ENCODE measurements at places on chromosomes 12 and 14.

GRCh38 chr14:21780429-21781084 lies 106.9 kb upstream of the OR4E1 start:
- DNase-seq: no peak

DNA sequence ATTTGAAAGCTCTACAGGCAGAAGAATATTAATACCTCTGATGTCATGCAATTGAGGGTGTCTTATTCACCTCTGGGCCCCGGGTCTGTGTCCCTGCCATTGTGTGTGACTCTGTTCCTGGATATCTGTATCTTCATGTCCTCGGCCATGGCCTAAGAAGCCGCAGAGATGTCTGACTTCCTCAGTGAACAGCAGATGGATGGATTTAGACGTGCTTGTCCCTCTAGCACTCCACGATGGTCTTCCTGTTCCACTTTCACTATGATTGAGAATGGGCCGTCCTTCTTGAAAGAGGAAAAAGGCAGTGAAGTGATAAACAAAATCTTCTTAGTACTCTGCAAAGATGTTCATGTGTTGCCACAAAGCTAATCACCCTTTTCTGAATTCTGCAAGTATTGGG lies 217.4 kb downstream of the SLC41A2 start:
- DNase-seq: no peak

- no peak for DNase-seq
These were observed 2.4 kb downstream of the EAPP start for GRCh38 chr14:34536951-34537676.

- no peak for DNase-seq
These were observed 51.3 kb upstream of the RERGL start for GRCh38 chr12:18141048-18141982.

GRCh38 chr12:981176-981828 lies 9.7 kb upstream of the ERC1 start:
- no peak for DNase-seq

GRCh38 chr14:70064136-70064865 lies 124.5 kb downstream of the SLC8A3 start:
- no peak for DNase-seq

GRCh38 chr14:74531467-74531866 lies 37.9 kb downstream of the ISCA2 start:
- no peak for DNase-seq

GRCh38 chr12:26566675-26567074 lies 266.3 kb downstream of the ITPR2 start:
- no peak for DNase-seq

- no peak for DNase-seq
These were observed 6.2 kb downstream of the IRF2BPL start for GRCh38 chr14:77022236-77022852.

DNA sequence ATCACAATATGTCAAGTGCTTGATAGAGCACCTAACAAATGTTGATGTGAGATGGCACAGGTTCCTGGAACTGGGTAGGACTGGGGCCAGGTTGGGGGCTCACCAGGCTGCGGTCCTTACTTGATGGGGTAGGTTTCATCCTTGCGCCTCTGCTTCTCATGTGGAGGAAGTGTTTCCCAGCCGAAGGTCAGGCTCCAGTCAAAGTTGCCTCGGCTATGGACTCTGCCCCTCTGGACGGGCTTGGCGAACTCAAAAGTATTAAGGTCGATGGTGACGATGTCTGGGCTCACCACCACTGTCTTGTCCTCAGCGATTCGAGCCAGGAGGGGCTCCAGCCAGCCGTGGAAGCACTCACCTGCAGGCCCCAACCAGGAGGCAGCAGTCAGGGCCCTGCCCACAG lies 17.5 kb upstream of the CELA1 start:
- DNase-seq: no peak

- no peak for DNase-seq
These were observed 77.0 kb downstream of the MSRB3 start for GRCh38 chr12:65355461-65355860.

DNA sequence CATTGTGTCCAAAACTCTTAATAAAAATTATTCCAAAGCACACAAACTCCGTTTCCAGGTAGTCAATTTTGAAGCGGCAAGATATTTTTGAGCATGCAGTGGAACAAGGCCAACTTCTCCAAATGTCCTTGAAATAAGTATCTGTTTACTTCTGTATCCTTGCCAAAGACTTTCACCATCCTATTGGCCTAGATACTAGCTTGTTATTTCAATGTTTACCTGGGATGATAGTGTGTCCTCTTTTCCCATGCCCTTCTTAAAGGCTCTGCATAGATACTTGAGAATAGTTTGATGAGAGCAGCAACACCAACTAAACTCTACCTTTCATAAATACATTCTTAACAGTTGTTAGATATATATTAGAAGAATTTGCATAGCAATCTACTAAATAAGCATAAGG lies 160.9 kb downstream of the KCNC2 start:
- no peak for DNase-seq

GRCh38 chr14:58488550-58488949 lies 61.0 kb downstream of the KIAA0586 start:
- no peak for DNase-seq

- no peak for DNase-seq
These were observed 74.9 kb upstream of the GRIP1 start for GRCh38 chr12:66753810-66754209.

DNA sequence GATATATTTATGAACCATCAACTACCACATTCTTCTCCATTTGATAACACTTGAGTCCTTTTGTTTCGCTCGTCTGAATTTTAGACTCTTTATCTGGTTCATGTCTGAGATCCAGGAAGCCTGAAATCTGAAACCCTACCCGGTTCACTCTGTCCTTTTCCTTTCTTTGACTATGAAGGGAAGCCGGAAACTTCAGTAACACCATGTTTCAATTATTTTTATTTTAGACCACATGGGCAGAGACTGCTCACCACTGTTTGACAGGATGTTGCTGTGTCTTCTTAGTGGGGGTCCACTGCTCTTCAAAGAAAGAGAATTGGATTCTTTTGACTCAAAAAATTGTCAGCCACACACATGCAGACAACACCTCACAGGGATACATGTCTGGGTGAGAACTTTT lies 331.9 kb upstream of the FLRT2 start:
- DNase-seq: no peak

DNA sequence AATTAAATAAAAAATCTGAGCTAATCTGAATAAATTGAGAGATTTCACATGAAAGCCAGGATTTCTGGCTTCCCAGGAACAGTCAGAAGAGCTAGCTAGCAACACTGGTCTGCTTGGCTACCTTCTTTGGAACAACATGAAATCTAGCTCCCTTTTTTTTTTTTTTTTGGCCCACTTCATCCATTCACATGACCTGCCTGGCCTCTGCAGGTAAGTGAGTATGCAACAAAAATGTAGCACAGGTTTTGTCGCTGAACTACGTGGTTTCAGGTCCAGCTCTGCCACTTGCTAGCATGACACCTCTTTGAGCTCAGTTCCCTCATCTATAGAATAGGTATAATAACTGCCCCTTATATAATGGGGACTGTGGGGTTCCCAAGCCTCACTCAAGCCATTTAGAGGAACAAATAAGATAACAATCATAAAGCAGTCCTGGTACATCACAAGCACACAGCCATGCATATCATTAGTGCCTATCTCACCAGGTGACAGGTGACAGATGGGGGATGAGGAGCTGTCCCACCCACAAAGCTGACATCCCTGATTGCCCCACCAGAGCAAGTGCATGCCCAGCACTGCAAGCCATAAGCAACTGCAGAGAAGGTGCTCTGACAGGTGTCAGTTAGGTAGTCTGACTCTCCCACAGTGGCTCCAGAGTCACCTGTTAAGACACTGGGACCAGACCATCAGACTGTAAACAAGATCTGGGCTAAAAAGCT lies 25.6 kb downstream of the PXN start:
- DNase-seq: no peak

DNA sequence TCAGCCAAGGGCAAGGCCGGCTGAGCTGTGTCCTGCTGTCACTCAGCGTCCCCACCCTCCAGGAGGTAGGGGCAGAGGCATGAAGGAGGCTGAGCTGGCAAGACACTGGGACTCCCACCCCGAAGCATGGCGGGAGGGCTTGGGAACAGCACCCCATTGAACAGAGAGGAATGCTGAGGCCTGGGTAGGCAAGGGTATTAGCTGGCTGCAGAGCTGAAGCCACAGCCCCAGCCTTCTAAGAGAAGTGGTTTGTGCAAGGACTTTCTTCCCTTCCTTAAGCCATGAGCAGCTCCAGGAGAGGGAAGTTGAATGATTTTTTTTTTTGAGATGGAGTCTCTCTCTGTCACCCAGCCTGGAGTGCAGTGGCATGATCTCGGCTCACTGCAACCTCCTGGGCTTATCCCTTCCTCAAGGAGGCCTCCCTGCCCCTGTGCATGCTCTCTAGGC lies 6.6 kb upstream of the CFAP73 start:
- DNase-seq: no peak

DNA sequence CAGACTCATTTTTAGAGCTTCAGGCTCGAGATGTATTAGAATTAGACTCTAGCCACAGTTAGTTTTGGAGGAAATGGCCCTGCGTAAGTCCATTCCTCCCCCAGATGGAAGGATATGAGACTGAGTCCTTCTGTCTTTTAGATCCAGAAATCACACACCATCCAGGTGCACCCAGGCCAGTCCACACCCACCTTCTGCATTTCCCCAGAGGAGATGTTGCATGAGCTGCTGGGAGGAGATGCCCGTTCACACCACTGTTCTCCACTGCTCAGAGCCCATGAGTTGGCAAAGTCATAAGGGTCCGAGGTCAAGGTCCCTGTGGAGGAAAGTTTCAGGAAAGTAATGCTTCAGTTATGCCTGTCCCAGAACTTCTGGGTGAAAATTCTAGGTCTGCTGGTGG lies 29.2 kb downstream of the VWF start:
- no peak for DNase-seq

- DNase-seq: no peak
These were observed 1.7 kb downstream of the FGFR1OP2 start for GRCh38 chr12:26939953-26940352.

- peak; percentile 15 for DNase-seq
These were observed 30.0 kb downstream of the SLC38A2 start for GRCh38 chr12:46342562-46343033.

- DNase-seq: no peak
These were observed 52.9 kb downstream of the SVOP start for GRCh38 chr12:108967869-108968540.

GRCh38 chr12:94329366-94329765 lies 130.3 kb downstream of the CEP83 start:
- no peak for DNase-seq

DNA sequence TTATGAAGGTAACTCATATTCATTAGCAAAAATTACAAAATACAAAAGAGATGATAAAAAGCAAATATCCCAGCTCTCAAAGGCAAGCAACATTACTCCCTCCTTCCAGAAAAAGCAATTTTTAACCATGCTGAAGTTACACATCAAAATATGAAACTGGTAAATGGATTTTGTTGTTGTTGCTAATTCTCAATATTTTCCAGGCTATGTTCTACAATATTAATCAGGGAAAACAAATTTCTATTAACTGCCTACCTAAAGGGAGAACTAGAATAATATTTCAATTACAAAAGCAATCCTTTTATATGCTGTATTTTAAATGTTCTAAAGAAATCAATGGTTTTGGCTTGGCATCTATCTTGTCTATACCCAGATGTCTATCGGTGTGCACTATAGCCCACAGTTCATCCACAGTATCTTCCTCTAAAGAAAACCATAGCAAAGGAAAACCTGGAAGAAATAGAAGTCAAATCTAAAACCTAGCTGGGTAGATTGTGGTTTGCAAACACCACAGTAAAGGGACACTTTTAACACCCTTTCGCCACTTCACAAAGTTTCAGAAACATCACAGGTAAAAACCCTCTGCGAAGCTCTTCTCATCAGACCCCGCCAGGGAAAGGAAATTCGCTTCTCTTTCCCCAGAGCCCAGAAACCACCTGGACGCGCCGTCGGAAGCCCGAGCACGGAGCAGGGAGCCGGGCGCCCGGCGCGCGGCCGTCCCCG lies 32.0 kb downstream of the TC2N start:
- DNase-seq: peak; percentile 13

GRCh38 chr14:30330445-30330844 lies 228.5 kb upstream of the G2E3 start:
- DNase-seq: no peak

GRCh38 chr12:24754690-24755638 lies 193.9 kb downstream of the BCAT1 start:
- DNase-seq: no peak

DNA sequence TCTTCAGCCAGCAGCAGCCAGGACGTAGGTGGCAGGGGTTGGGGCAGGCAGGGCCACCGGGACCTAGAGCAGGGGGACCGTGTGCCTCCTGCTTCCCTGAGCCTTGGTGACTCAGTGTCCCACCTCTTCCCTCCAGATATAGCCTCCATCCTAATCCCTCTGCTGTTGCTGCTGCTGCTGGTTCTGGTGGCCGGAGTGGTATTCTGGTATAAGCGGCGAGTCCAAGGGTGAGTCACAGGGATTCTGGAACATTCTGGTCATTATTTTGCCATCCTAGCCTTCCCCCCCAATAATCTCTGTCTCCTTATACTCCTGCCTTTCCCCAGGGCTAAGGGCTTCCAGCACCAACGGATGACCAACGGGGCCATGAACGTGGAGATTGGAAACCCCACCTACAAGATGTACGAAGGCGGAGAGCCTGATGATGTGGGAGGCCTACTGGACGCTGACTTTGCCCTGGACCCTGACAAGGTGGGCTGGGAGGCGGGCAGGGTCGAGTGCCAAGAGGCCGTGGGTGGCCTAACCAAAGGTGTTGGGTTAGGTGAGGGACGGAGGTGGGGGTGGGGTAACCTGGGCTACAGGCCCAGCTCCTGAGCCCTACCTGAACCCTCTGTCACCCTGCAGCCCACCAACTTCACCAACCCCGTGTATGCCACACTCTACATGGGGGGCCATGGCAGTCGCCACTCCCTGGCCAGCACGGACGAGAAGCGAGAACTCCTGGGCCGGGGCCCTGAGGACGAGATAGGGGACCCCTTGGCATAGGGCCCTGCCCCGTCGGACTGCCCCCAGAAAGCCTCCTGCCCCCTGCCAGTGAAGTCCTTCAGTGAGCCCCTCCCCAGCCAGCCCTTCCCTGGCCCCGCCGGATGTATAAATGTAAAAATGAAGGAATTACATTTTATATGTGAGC lies 4.5 kb upstream of the NXPH4 start:
- no peak for DNase-seq

DNA sequence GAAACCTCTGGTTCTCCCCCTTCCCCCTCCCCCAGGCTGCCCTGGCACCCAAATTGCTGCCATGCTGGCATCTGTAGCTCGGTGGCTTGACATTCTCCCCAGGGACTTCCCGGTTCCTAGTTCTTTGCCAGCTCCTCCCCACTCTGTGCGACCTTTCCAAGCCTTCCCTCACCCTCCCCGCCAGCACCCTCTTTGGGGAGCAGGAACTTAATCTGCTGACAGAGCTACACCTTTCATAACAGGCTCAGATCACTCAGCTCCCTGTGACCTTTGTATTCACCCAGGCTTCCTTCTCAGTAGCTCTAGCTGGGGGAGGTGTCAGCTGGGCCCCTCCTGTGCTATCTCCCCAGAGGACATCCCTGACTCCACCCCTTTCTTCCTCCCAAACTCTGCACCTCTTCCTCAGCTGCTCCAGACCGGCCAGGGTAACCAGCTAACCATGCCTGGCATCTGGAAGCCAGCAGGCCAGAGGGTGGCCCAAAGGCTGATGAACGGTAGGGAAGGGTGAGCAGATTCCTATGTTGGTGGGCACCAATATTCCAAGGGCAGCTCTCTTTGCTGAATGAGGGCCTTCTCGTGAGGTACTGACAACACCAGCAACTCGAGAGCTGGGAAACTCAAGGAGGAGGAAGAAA lies 1.8 kb upstream of the COX14 start:
- DNase-seq: no peak

- DNase-seq: no peak
These were observed 40.9 kb downstream of the PTGER2 start for GRCh38 chr14:52355016-52355431.

GRCh38 chr14:71970272-71970671 lies 38.0 kb downstream of the RGS6 start:
- no peak for DNase-seq

- peak; percentile 80 for DNase-seq
These were observed 5.8 kb downstream of the TMEM253 start for GRCh38 chr14:21106498-21107282.
